ENCODE measurements at places on chromosomes 16 and 17.

GRCh38 chr16:79573884-79574283, 26.7 kb downstream of the MAF start:
- no peak for DNase-seq

DNA sequence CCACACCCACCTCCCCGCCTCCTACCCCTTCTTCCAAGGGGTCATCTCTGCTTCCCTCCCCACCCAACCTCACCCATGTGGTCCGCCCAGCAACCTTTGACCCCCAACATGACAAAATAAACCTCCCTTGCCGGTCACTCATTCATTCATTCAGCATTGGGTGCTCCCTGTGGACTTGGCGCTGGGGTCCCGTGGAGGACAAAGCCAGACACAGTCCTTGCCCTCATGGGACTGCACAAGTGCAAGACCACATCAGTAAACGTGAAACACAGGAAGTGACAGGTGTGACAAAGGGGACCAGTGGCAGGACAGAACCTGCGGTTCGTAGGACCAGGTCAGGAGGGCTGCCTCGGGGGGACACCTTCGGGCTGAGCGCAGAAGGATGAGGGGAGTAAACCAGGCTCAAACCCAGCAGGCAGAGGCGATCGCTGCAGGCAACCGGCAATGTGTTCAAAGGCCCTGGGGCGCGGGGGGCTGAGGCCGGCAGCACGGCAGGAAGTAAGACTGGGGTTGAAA, 185.4 kb downstream of the SEC14L1 start:
- no peak for DNase-seq

- DNase-seq: no peak
Measured at GRCh38 chr16:50602531-50603205, 54.5 kb downstream of the NKD1 start.

- DNase-seq: no peak
Measured at GRCh38 chr17:21377705-21378396, 1.7 kb downstream of the KCNJ12 start.

- DNase-seq: no peak
Measured at GRCh38 chr17:63171428-63172393, 205.7 kb downstream of the TANC2 start.

GRCh38 chr17:5139458-5139732, 23.6 kb downstream of the USP6 start:
- DNase-seq: no peak

DNA sequence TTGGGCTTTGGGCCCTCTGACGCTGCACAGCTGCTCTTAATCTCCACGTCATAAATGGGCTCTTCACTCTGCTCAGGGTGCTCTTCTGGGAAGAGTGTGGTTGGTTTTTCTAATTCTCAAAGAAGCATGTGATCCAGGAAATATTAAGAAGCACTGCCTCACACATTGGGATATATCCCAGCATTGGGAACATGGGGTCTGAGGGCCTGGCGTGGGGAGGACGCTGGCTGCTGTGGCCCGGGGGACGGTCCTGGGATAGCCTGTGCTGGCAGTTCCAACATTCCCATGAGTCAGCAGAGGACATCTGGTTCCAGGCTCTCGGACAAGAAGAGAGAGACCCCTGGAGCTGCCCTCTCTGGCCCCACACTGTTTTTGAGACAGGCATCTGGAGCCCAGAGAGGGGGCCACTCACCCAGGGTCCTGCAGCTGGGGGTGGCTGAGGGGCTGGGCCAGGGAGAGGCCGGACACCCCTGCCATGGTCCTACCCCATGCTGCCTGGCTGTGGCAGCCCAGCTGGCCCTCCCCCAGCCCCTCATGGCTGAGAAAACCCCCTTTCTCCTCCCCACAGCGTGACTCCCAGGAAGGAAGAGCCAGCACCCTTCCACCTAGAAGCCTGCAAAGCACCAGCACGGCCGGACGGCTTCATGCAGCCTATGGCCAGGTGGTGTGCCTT, 58.8 kb downstream of the NT5M start:
- DNase-seq: peak; percentile 58

DNA sequence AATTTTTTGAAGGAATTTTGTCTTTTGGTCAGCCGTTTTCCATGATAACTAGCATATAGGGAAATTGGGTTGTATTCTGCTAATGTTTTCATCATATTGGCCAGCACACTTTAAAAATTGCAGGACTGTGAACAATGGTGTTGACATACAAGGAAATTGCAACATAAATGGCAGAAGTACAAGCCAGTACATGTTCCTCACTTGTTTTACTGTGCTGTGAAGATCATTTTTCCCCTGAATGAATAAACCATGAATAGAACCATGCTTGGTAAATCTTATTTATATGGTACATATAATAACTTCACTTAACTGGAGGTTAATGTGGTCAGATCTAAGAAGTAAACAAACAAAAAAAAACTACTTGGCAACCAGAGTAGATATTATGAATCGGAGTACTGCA, 22.8 kb downstream of the OMG start:
- no peak for DNase-seq

Data from right hindlimb (tissue), 1 donor.